Activated naive CD4-positive, alpha-beta T cell treated with anti-CD3 and anti-CD28 coated beads for 36 hours (primary cell): ENCODE measurements at places on chromosomes 6 and 20.

DNA sequence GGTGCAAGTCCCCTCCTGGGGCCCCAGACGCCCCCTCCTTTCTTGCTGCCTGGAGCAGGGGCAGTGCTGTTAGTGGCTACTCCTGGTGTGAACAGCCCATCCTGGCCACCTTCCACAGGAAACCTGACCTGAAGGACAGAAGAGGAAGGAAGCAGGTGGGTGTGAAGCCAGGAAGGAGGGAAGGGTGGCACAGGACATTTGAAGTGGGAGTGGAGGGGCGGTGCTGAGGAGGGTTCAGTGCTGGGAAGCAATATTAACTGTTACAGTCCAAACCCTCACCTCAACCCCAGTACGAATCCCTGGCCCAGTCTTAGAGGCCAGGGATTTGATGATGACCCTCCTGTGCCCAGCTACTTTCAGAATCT lies 766 bp downstream of the PRICKLE4 start:
- no peak overlapping the region for H3K27ac ChIP-seq
- peaks cover 4% of the 10 kb centered on the region for H3K27me3 ChIP-seq
- H3K4me3 ChIP-seq = peak overlapping the region; percentile 66

DNA sequence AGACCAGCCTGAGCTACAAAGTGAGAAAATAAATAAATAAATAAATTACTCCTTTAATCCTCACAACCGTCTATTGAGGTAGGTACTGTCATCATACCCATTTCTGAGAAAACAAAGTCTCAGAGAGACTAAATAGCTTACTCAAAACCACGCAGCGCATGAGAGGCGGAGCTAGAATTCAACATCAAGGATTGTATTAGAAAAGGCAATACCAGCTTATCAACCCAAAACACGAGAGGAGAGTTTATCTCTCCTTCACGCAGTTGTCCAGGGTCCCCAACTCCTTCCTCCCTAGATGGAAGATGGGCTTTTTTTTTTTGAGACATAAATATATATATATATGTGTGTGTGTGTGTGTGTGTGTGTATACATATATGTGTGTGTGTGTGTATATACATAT lies 12.2 kb downstream of the HNF4A start:
- no peaks in the 10 kb centered on the region for H3K27me3 ChIP-seq
- no peak for DNase-seq
- H3K4me3 ChIP-seq = no peak overlapping the region
- H3K4me1 ChIP-seq = no peaks in the 10 kb centered on the region
- no peak overlapping the region for H3K27ac ChIP-seq
- H3K36me3 ChIP-seq = no peaks in the 10 kb centered on the region

- no peak overlapping the region for H3K4me3 ChIP-seq
- H3K4me1 ChIP-seq = no peaks in the 10 kb centered on the region
- no peaks in the 10 kb centered on the region for H3K27me3 ChIP-seq
- H3K27ac ChIP-seq = no peak overlapping the region
Observed at GRCh38 chr6:92122746-92123145, 1296.6 kb downstream of the EPHA7 start.

GRCh38 chr6:7578516-7578915 lies 11.5 kb upstream of the SNRNP48 start:
- H3K4me1 ChIP-seq = no peaks in the 10 kb centered on the region
- DNase-seq = no peak
- peaks cover 11% of the 10 kb centered on the region for H3K27me3 ChIP-seq
- H3K36me3 ChIP-seq = no peaks in the 10 kb centered on the region

GRCh38 chr20:58818586-58819285 lies 32.0 kb downstream of the GNAS-AS1 start:
- peaks cover 8% of the 10 kb centered on the region for H3K36me3 ChIP-seq
- peaks cover 3% of the 10 kb centered on the region for H3K27me3 ChIP-seq
- peak; percentile 41 for DNase-seq
- H3K4me1 ChIP-seq = no peaks in the 10 kb centered on the region

GRCh38 chr6:10151144-10151915 lies 263.5 kb downstream of the TFAP2A start:
- H3K4me3 ChIP-seq = no peak overlapping the region
- H3K4me1 ChIP-seq = peaks cover 4% of the 10 kb centered on the region
- no peaks in the 10 kb centered on the region for H3K36me3 ChIP-seq

GRCh38 chr6:114714836-114715507 lies 372.1 kb upstream of the HS3ST5 start:
- H3K36me3 ChIP-seq = no peaks in the 10 kb centered on the region
- H3K27ac ChIP-seq = no peak overlapping the region
- H3K27me3 ChIP-seq = peaks cover 2% of the 10 kb centered on the region
- no peaks in the 10 kb centered on the region for H3K4me1 ChIP-seq
- no peak overlapping the region for H3K4me3 ChIP-seq
